ENCODE measurements at places on chromosomes 12 and 14. TPM values are rescaled to one million over a fixed set of nuclear protein-coding genes. Genes with fewer than 3 reads are reported as not detected.

The MMP19 gene
- total RNA-seq = not detected

The VDR gene
- not detected for total RNA-seq

The EFS gene
- 90.4 TPM for total RNA-seq

The MLXIP gene
- total RNA-seq = 120 TPM

The SSTR1 gene
- total RNA-seq = 8.2 TPM

The RPGRIP1 gene
- not detected for total RNA-seq

The PTPRO gene
- total RNA-seq = 32.5 TPM

The KRT74 gene
- total RNA-seq = not detected

The C1QL4 gene
- 4.8 TPM for total RNA-seq

The KRT83 gene
- not detected for total RNA-seq

The KRT82 gene
- total RNA-seq = not detected

- DNase-seq = no peak
These were observed 288.5 kb upstream of the RTL1 start for GRCh38 chr14:101191721-101192660.

DNA sequence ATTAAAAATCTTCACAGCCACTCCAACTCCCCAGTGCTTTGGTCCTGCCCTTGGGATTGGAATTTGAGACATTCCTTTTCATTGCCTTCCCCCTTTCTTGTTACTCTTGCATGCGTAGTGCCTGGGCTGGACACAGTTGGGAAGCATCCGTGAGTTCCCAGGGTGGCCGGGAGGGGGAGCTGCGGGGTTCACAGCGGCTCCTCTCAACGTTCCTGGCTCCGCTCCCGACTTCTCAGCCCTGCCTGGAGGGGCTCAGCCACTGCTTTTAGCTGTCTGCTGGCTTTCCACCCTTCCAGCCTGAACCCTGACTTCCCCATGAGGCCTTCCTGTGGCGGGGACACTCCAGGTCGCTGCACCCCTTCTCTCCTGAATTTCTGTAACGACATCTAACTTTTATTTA lies 3.2 kb downstream of the TEX52 start:
- DNase-seq = peak; percentile 92

DNA sequence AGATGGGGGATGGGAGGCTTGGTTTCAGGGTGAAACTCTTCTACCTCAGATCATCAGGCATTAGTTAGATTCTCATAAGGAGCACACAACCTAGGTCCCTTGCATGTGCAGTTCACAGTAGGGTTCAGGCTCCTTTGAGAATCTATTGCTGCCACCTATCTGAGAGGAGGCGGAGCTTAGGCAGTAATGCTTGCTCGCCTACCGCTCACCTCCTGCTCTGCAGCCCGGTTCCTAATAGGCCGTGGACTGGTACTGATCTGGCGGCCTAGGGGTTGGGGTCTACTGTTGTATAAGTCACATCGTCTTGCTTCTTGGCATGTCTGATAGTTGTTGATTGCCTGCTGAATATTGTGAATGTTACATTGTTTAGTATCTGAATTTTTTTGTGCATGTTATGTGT lies 12.2 kb downstream of the SCYL2 start:
- DNase-seq = no peak

GRCh38 chr12:11457996-11458645 lies 62.8 kb upstream of the PRB2 start:
- no peak for DNase-seq

GRCh38 chr12:131589966-131590365 lies 120.9 kb upstream of the SFSWAP start:
- DNase-seq = no peak

DNA sequence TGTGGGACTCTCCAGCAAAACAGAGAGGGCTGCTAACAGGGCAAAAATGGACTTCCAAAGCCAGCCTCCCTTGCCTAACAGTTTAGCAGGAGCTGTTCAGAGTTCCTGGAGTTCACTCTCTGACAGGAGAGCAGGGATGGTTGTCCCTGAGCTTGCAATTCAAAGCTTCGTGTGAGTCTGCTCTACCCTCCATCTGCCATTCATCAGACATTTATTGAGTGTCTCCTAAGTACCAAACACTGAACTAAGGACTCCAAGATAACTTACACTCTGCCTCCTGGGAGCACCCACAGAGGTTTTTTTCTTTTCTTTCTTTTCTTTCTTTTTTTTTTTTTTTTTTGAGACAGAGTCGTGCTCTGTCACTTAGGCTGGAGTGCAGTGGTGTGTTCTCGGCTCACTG lies 28.7 kb downstream of the RHOF start:
- no peak for DNase-seq

GRCh38 chr14:66824251-66824650 lies 316.3 kb downstream of the GPHN start:
- no peak for DNase-seq

DNA sequence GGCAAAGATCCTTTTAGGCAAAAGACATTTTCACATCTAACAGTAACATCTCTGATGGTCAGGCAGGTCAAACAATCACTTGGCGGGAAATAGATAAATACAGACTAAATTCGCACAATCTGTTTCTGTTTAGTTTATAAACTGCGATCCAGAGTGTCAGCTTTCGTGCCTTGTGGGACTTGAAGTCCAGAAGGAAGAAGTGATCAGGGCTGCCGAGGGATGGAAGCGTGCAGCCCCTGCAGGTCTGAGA lies 245 bp upstream of the BRMS1L start:
- DNase-seq = no peak

- no peak for DNase-seq
These were observed 8.7 kb downstream of the CACNB3 start for GRCh38 chr12:48827026-48827425.

DNA sequence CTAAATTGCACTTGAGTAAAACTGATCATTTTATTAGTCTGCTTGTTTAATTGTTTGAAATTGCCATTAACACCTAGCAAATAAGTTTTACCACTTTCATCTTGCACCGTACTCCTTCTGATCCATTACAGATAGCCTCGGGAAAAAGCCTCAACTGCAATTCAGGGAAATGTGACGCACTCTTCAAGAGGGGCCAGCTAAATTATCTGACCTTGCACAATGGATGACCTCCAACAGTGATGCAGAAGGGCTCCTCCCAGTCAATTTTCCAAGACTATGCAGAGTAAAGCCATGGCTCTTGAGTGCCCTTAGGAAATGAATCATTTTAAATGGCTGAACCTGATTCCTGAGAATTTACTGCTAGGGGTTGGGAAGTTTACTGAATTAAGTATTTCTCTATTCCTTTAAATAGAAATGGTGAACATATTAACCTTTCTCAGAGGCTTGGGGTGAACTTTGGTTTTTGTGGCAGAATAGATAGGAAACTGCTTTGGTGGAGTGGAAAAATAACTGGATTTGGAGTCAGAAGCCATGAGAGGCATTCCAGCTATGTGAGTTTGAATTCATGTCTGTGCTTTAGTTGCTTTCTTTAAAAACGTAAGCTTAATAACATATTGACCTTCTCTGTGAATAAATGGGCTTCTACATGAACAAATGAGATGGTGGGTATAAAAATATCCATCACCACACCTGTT lies 64.8 kb upstream of the OVCH1 start:
- no peak for DNase-seq

GRCh38 chr12:64749461-64750200 lies 9.6 kb downstream of the GNS start:
- DNase-seq = no peak

- DNase-seq = no peak
These were observed 33.0 kb upstream of the P2RX4 start for GRCh38 chr12:121176826-121177529.

- DNase-seq = no peak
These were observed 185.8 kb downstream of the DUSP6 start for GRCh38 chr12:89166525-89166934.

GRCh38 chr12:108060067-108060466 lies 69.0 kb upstream of the WSCD2 start:
- DNase-seq = no peak

DNA sequence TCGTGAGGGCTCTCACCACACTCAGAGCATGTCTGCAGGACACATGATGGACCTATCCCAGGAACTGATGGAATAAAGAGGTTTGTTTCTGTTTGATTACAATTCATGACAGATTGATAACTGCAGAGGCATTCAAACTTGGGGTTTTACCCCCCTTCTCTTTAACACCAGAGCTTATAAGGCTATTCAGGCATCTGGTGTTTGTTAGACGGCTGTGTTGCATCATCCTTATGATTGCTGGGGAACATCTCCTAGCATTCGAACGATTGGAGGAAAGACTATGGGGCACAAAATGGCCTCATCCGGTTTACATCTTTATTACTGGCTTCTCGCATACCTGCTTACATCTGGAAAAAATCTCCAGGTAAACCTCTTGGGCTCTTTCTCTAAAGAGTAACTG lies 191.8 kb downstream of the MSRB3 start:
- DNase-seq = no peak

DNA sequence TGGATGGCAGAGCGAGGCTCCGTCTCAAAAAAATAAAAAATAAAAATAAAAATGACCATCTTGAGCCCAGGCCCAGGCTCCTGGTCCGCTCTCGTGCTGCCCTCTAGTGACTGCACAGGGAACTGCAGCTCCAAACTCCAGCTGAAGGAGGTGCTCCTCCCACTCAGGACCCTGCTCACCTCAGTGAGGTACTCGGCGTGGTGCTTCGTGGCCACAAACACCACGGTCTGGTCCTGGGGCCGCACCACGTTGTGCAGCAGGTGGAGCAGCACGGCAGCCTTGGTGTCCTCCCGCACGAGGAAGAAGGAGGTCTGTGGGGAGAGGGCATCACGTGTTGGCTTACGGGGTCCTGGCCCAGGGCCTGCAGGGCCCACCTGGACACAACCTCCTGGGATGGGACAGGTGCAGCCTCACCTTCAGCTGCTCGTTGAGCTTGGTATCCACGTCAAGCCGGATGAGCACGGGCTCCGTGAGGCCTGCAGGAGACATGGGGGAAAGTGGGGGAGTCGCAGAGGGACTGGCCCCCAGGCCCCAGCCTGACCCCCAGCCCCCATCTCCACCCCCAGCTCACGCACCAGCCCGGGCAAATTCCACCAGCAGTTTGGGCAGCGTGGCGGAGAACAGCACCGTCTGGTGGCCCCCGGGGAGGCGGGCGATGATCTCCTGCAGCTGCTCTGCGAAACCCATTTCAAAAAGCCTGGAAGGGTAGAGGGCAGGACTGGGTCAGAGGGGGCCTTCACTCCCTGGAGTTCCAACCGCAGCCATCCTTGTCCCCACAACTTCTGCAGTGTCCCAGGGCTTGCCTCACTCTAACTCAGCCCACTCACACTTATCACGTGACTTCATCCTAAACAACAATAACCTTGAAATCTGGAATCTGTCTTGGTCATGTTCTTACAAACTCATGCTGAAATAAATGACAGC lies 10.6 kb downstream of the DDX54 start:
- peak; percentile 87 for DNase-seq

DNA sequence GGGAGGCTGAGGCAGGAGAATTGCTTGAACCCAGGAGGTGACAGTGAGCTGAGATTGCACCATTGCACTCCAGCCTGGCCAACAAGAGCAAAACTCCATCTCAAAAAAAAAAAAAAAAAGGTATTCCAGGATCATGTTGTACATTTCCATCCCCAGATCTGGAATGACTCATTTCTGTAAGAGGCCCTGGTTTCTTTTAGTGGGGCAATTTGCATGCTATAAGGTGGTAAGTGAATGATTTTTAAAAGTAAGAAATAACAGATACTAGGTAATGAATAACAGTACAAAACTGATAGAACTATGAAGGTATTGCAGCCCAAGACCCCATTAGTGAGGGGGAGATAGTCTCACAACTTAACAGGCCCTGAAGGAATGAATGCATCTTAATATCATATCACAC lies 17.7 kb upstream of the ADCK1 start:
- DNase-seq = no peak

GRCh38 chr14:100145682-100146464 lies 13.6 kb downstream of the DEGS2 start:
- no peak for DNase-seq

DNA sequence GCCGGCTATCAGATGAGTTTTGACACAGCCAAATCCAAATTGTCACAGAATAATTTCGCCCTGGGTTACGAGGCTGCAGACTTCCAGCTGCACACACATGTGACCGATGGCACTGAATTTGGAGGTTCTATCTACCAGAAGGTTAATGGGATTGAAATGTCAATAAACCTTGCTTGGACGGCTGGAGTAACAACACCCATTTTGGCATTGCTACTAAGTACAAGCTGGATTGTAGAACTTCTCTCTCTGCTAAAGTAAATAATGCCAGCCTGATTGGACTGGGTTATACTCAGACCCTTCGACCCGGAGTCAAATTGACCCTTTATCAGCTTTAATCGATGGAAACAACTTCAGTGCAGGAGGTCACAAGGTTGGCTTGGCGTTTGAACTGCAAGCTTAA lies 100.2 kb upstream of the EVL start:
- no peak for DNase-seq

DNA sequence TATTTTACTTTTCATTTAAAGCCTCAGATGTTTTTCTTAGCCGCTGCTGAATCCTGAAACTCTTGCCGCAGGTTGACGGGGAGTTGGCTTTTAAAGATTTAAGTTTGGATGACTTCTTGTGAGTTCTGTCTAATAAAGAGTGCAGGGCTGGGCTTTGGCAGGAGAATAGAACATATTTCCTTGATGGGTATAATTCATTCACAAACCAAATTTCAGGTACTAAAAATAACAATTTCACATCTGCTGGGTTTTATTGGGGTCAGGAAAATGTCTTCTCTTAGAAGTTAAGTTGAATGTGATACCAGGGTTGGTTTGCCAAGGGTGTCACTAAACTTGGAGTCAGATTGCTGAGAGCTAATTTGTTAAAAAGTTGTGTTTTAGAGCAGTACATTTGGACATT lies 9.7 kb downstream of the SP1 start:
- no peak for DNase-seq

- DNase-seq = no peak
These were observed 121.9 kb downstream of the ESRRB start for GRCh38 chr14:76497550-76498462.

- peak; percentile 18 for DNase-seq
These were observed 157.4 kb downstream of the KIF26A start for GRCh38 chr14:104295681-104296387.

DNA sequence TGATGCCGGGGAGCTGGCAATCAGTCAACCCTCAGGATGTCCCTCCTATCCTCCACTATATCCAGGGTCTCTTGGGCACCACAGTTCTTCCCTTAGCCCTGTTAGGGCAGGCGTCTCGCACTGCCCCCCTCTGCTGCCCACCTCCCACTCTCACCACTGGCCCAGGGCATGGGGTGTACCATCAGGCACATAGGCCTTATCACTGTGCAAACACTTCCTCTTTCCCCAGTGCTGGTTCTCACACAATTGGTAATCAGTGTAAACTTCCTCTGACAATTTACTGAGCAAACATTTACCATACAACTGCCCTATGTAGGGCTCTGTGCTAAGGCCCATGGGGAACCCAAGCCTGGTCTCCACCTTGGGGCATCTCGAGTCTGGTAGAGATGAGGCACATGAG lies 20.1 kb upstream of the TMED10 start:
- DNase-seq = no peak

DNA sequence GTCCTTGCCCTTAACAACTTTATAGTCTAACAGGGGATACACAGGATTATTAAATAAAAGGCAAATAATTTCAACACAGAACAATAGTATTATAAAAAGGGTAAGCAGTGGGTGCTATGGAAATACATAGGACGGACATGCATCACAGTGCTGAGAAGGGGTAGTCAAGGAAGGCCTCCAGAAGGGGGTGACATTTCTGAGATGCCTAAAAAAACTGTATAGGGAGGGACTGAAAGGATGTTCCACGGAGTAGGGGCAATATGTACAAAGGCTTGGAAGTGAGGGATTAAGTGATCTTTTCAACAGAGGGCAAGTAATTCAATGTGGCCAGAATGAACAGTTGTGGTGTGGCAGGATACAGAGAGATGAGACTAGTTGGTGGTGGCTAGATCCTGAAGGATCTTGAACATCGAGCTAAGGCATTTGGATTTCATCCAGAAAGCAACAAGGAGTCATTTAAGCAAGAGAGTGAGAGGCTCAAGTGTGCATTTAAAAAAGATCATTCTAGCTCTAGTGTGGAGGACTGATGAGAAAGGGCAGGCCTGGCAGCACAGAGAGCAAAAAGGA lies 8.9 kb upstream of the ATP5MC2 start:
- no peak for DNase-seq

Measured in glutamatergic neuron (in vitro differentiated cells).